Amniotic stem cell (primary cell): ENCODE measurements at places on chromosomes 13 and 19.

DNA sequence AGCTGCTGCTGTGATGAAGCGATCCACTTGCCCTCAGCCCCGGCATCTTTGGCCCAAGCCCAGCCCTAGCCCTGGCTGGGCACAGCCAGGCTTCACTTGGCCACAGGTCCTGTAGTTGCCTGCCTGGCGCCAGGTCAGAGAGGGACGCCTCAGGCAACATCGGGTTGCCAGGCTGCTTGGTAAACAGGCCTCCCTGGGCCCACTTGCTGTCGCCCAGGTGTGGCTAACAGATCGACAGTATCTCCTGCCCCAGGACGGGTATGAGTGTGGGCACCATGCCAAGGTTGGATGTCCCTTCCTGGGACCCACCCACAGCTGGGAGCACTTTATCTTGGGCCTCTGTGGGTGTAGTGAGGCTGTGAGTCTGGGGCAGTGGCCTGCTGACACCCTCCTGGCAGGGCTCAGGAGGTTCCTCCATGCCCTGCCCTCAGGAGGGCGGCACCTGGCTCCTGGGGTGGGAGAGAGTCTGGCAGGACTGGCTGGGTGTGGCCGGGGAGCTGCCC, 27.8 kb downstream of the CARM1 start:
- no peak for DNase-seq

- no peak for DNase-seq
Measured at GRCh38 chr19:31285744-31286143, 63.5 kb downstream of the TSHZ3 start.

- no peak for DNase-seq
Measured at GRCh38 chr19:291561-292280, 518 bp upstream of the PLPP2 start.

DNA sequence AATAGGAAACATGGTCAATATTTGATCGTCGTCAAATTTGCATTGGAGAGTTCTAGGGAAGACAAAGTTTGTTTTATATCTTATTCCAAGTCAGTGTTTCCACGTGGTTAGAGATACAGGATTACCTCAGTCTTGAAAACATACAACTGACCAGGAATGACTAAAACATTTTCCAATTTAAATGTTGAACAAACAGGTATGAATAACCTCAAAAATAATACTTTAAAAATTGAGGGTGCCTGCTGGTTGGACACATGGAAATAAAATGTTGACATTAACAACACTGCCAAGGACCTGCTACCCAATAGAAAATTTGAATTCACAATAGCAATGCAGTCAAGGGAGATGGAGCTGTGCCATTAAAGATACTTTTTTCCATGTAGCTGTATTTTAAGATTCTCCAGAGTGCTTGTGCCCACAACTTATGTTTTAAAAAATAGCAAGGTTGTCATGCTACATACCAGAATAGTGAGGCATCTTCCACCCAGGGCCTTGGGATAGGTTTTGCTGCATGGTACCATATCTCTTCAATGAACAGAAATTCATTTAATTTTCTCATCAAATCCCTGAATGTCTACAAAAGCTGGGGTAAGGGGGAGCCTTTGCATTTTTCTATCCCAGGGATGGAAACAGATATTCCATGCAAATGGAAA, 260.8 kb downstream of the EFNB2 start:
- DNase-seq = no peak

DNA sequence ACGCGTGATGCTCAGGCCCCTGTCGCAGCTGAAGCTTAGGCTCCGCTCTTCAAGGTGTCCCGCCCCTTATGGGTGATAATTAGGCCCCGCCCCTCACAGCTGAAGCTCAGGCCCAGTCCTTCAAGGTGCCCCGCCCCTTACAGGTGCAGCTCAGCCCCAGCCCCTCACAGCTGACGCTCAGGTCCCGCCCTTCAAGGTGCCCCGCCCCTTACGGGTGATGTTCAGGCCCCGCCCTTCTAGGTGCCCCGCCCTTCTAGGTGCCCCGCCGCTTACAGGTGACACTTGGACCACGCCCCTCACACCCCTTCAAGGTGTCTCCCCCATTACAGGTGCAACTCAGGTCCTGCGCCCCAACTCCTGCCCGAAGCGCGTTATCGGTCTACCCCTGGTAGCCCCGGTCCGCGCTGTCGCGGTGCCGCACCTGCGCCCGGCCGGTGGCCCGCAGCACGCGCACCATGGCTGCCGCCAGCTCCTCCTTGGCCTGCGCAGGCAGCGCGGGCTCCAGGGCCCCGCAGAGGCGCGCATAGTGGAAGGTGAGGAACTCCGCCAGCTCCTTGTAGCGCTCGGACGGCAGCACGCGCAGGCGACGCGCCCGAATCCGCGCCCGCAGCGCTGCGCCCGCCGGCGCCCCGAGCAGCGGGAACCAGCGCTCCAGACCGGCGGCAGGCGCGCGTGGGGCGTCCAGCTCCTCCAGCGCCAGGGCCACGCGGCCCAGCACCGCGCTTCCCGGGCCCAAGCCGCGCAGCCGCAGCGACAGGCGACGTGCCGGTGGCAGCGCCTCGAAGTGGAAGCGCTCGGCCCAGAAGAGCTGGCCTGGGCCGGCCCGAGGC, 7.3 kb downstream of the RASAL3 start:
- DNase-seq = no peak

DNA sequence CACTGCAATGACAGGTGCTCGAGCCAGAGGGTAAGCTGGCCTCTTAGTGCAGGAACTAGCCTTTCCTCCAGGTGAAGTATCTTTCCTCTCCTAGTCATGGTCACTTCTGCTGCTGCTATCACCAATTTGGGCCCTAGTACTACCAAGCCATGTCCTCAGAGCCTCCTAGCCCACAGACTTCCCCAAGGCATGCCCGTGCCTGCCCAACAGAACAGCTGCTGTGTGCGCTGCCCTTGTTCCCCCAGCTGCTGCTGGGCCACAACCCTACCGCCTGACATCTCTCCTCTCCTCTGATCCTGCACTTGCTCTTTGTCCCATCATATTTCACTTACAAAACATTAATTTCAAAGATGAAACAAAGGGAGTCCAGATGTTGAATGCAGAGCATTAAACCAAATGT, 168.5 kb upstream of the FREM2 start:
- DNase-seq = no peak

GRCh38 chr19:44142059-44142433, 692 bp downstream of the ZNF234 start:
- DNase-seq = no peak

DNA sequence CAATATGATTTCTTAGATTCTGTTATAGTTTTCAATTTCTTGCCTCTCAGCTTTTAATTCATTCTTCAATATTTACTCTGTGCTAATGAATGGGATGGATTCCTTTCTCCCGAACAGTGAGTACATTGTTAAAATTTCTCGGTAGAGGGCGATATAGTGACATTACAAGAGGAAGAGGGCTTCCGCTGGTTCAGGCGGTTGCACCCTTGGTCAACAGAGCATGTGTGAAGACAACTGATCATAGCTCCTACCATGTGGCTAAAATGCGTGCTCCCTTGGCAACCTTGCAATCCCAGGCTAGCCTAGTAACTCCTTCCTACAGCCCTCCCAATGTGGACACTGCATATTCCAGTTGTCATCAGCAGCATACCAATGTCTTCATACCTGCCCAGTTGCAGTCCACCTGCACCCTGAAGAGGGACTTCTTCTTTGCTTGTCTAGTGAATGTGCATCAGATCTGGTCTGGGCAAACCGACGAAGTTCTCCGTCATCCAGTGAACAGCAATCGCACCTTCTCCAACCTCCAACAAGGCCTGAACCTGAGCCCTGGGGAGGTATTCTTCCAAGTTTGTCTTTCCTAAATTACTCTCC, 653.0 kb upstream of the GPC6 start:
- DNase-seq = no peak

DNA sequence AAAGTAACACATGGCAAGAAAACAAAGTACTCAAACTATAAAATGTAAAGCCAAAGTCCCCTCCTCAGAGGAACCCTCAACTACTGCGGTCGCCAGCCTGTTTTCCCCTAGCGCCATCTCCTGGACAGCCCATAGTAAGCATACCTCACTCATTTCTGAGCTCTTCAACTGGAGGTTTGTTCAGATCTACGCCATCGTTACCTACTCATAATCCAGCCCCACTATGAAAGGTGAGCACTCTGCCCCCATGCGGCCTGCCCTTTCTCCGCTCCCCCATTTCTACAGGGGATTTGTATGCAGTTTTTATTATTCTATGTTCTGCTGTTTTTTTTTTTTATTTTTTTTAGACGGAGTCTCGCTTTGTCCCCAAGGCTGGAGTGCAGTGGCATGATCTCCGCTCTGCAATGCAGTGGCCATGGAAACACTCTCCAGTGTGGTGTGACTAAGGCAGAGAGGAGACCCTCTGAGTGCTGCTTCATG, 26.2 kb downstream of the OPA3 start:
- DNase-seq = no peak

DNA sequence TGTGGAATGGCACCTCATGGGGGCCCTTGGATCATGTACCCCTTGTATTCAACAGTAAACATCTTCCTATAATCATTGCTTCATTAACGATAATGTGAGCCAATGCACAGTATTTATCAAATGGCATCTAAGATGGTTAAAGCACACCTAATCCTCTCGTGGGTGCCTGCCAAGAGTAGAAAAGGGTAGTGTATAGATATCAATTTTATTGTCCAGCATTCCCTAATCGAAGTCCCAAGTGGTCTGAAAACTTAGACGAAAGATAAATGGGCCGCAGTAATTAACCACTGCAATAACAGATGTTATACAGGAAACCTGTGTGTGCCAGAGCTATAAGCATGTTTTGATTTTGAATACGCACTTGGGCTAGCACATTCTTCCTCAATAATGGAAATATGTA, 667 bp upstream of the MBNL2 start:
- DNase-seq = no peak

DNA sequence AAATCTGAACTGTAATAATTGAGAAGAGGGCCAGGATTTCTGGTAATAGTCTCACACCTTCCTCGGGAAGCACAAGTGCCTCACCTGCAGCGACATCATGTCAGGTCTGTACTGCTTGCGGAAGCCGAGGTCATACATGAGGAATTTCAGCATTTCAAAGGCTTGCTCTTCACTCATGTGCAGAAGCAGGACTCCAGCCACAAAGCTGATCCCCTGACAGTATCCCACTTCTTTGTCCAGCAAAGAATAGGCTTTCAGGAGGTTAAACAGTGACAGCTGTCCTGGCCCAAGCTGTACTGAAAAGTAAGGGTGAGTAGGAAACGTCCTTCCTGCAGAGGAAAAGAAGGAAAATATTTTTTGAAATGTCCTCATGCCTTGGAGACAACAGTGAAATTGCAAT, 182.7 kb downstream of the TBC1D4 start:
- DNase-seq = no peak

GRCh38 chr19:55261671-55262126, 2.9 kb upstream of the PPP6R1 start:
- no peak for DNase-seq

- DNase-seq = no peak
Measured at GRCh38 chr19:21147540-21147939, 5.7 kb downstream of the ZNF431 start.

- DNase-seq = no peak
Measured at GRCh38 chr13:59413126-59413525, 750.6 kb downstream of the DIAPH3 start.

GRCh38 chr19:8025316-8025715, 19.9 kb upstream of the ELAVL1 start:
- no peak for DNase-seq

DNA sequence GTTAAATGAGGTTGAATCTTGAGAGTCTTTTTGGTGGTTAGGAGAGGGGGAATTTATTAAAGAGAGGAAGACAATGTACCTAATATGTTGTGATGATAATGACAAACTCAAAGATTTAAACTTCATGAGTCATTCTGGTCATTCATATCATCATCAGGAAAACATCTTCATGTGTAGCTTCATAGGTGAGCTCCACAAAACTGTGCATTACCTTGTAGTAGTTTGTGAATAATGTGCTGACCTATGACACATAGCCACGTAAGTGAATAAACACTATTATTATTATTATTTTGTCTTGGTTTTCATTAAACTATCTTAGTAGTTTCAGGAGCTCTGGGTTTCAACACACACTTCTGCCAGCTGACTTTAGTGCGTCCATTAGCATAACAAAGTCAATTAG, 997 bp upstream of the GPC6 start:
- no peak for DNase-seq

GRCh38 chr19:17394891-17395415, 957 bp upstream of the CCDC194 start:
- DNase-seq = peak; percentile 19

DNA sequence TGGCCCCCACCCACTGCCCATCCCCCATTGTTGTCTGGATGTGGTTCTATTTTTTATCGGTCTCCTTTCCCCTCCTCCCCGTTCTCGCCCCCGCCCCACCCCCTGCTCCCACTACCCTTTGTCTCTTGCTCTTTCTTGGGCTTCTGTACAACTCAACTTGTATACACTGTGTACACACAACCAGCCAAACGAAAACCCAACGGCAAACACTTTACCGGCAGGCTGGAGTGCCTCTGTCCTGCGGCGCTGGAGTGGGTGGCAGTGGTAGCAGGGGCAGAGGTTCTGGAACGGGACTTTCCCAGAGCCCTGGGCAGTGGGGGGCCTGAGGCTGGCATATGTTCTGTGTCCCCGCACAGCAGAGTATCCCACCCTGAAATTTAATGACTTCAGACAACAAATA, 13.7 kb downstream of the RRAS start:
- no peak for DNase-seq

DNA sequence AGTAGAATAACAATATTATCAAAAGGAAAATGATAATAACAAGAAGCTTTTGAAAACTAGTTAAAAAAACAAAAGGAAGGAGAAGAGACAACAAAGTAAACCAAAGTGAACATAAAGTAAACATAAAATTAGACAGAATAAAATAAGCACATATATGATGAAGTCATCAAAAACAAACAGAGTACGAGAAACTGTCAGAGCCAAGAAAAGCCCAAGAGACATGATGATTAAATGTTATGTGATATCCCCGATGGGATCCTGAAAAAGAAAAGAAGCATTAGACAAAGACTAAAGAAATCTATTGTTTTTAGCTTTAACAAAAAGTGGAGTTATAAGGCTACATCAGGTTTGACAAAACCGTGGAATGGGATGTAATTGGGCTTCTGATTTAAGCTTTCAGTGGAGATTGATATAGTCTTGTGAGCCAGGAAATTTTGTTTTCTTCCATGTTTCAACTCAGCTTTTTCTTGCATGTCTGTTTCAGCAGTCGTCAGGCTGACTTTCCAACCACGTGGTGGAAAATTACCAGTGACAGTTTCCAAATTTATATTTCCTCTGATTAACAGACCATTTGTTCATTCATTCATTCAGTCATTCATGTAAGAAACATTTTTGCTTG, 64.9 kb downstream of the KL start:
- DNase-seq = no peak

- no peak for DNase-seq
Measured at GRCh38 chr19:1068009-1069001, 1.3 kb downstream of the ARHGAP45 start.

- peak; percentile 79 for DNase-seq
Measured at GRCh38 chr19:36849701-36850558, 746 bp upstream of the ZNF345 start.

- DNase-seq = no peak
Measured at GRCh38 chr19:40217934-40218890, at the start of gene TTC9B. Gene TTC9B (minus strand): TSS chr19:40218384. CDS start chr19:40218381, 3 bp downstream.
